Activated CD8-positive, alpha-beta T cell treated with anti-CD3 and anti-CD28 coated beads, Interleukin-2, amount 10 ng/mL, durations not matched to agents 7 days and 5 days (primary cell): ENCODE measurements at places on chromosomes 3 and 15. TPM values are rescaled to one million over a fixed set of nuclear protein-coding genes. Genes with fewer than 3 reads are reported as not detected.

DNA sequence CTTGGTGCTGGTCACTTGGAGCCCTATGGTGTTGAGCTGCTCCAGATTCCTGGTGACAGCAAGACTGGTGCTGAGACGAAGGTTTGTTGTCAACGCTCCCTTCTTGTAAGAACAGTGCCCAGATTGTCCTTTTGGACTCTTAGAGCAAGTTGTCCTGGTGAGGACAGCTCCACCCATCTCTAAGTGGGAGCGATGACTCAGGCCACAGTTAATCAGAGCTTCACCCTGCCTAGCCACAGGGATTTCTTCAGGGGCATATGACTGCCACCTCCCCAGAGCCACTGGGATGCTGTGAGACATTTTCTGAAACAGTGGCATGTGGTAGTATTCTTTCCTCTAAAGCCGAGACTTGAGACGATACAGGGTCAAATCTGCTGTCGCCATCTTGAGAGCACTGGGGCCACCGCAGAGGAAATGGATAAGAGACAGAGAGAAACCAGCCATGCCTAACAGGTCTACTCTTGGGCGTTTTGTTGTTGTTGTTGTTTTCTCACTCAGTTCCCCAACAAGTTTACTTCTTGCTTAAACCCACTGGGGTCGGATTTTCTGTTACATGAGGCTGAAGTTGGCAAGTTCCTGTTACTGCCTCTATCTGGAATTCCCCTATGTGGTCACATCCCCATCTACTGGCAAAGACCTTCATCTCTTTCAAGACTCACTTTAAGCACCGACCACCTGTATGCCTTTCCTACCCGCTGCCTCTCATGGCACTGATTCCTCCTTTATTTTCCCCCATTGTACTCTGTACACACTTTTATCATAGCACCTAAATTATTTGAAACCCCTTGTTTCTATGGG lies 16.0 kb upstream of the PCOLCE2 start:
- peaks cover 19% of the 10 kb centered on the region for H3K27me3 ChIP-seq
- no peaks in the 10 kb centered on the region for H3K36me3 ChIP-seq
- peaks cover 4% of the 10 kb centered on the region for H3K4me1 ChIP-seq
- H3K4me3 ChIP-seq = no peak overlapping the region
- DNase-seq = no peak

DNA sequence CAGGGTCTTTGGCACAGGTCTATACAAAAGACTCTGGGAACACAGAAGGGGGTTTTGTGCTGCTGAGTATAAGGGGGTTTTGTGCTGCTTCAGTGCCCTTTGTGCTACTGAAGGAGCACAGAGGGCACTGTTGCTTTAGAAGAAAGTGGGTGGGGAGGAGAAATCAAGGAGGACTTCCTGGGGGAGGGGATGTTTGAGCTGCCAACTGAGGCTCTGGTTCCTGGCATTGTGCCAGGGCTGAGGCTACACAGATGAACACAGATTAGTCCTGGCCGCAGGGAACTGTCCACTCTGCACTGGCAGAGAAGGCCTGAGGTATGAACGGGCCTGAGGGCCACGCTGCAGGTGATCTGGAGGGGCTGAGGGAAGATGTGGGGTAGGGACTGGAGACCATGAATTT lies 32.2 kb upstream of the SEC13 start:
- H3K27me3 ChIP-seq = peaks cover 9% of the 10 kb centered on the region
- H3K4me1 ChIP-seq = no peaks in the 10 kb centered on the region
- no peak for DNase-seq
- no peak overlapping the region for H3K4me3 ChIP-seq

Gene ATP13A3
- 66.8 TPM for total RNA-seq

Gene RPL39L
- 23.5 TPM for total RNA-seq

Gene CLSTN2
- not detected for total RNA-seq

- H3K4me1 ChIP-seq = peaks cover 39% of the 10 kb centered on the region
- DNase-seq = no peak
- H3K36me3 ChIP-seq = peaks cover 14% of the 10 kb centered on the region
Observed at GRCh38 chr3:66298591-66298990, 77.8 kb downstream of the SLC25A26 start.
